ENCODE measurements at places on chromosomes 4 and X.
A peak's percentile ranks its signal among the peaks of the same experiment; 100 is the strongest.

DNA sequence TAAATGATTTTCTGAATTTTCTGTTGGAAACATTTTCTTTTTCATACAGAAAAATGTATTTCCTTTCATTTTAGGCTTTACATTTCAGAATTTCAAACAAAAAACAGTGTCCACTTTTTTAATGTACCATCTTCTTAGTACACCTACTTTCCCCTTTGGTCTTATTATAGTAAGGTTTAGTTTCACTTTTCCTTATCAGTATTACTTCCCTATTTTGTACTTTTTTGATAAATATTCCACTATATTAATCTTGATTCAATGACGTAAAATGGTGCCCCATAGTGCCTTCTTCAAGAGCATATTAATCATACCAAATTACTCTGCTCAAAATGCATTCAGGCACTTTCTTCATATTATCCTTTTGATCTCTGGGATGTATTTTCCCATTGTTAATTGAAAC, 52.5 kb downstream of the BANK1 start:
- DNase-seq: no peak

DNA sequence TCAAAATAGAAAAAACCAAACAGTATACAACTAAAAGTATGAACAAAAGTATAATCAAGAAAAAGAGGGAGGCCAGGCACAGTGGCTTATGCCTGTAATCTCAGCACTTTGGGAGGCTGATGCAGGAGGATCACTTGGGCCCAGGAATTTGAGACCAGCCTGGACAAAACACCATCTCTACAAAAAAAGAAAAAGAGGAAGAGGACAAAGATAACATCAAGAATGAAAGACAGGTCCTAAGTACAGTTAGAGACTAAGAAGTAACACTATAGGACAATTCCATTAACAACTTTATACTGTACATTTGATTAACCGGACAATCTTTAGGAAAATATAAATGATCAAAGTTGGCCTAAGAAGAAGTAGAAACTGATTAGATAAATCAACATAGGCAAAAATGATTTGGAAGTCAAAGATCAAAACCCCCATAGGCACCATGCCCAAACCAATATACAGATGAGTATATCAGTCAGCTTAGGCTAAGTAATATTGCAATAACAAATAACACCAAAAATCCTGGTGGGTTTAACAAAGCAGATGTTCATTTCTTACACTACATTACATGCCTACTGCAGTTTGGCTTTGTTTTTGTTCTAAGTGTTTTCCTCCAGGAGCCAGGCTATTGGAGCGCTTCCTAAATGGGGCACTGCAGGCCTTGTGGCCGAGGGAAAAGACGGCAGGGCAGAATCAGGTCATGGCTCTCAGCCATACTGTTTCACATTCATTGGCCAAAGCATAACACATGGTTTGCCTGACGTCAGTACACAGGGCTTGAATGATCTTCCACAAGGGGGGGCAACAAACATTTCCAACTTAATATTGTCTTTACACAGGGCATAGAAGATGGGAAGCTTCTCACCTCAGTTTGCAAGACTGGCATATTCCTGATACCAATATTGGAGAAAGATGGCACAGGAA, 42.2 kb upstream of the HGFAC start:
- DNase-seq: no peak

GRCh38 chrX:49930039-49930438, 7.6 kb downstream of the CLCN5 start:
- no peak for DNase-seq

DNA sequence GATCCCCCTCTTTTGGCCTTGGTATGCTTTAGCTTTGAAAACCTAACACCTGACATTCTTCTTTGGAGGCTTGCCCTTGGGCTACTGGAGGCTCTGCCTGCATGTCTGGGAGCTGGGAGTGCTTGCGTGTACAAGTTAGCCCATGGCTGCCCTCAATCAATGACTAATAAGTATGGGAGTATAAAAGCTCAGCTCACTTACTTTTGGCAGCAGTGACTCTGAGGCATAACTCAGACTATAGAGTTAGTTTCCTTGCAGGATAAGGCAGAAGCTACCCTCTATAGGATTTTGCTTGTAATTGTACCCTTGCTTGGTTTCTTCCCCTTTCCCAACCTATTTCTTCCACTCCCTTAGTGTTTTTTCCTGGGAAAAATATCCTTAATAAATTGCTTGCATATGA, 247.9 kb downstream of the PPP1R2C start:
- peak; percentile 10 for DNase-seq

GRCh38 chr4:17846266-17846665, 35.5 kb downstream of the NCAPG start:
- DNase-seq: no peak

GRCh38 chr4:26080870-26081628, 167.0 kb downstream of the SMIM20 start:
- no peak for DNase-seq

- DNase-seq: peak; percentile 65
Measured at GRCh38 chr4:142405021-142405694, 440.9 kb downstream of the INPP4B start.
